GM12891 (cell line): ENCODE measurements at places on chromosomes 3 and 15.

DNA sequence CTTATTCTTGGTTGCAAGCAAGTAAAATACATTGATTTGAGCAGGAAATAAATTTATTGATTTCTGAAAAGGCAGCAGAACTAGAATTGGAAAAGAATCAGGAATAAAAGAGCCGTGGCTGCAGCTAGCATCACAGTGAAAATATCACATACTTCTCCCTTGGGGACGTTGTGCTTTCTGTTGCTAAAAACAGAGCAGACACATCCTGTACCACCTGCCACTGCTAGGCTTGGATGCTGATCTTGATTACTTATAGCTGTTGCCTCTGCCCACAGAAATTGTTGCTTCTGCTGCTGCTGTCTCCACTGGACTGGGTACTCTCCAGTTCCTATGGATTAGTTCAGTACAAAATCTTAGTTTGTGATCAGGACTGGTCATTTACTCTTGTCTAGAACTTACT lies 283.8 kb downstream of the C3orf38 start:
- peak; percentile 7 for DNase-seq

- no peak for DNase-seq
Observed at GRCh38 chr15:40088929-40089755, 19.5 kb downstream of the BMF start.

GRCh38 chr3:59401924-59402323 lies 352.1 kb upstream of the CFAP20DC start:
- no peak for DNase-seq

- no peak for DNase-seq
Observed at GRCh38 chr3:157045238-157045850, 114.6 kb downstream of the CCNL1 start.

DNA sequence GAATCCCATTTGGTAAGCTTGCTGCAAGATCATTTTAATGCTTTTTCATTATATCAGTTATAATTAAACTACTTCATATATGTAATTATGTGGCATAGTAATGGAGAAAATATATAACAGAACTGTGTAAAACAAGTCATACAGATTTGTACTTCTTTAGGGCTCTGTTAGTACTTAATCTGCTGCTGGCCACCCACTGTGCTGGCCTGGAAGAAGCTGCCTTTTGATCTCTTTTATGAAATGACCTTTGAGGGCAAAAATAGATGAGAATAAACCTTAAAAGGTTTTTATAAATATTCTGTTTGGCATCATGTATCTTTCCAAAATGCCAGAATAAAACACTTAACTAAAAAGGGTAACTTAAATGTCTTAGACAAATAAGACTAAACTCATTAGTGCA lies 262.9 kb downstream of the ZIC1 start:
- DNase-seq = no peak

GRCh38 chr15:95624616-95625361 lies 705.7 kb upstream of the NR2F2 start:
- no peak for DNase-seq

GRCh38 chr3:133459400-133459799 lies 59.5 kb downstream of the BFSP2 start:
- DNase-seq = no peak

DNA sequence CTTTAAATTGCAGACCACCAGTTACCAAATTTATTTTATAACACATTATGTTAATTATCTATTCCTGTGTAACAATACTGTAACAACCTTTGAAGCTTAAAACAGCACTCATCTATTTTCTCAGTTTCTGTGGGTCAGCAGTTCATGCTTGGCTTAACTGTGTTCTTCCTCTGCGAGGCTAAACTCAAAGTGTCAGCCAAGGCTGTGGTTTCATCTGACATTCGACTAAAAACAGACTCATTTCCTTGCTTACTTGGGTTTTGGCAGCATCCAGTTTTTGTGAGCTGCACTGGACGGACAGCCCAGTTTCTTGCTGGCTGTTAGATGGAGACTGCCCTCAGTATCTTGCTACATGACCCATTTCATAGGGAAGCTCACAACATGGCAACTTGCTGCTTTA lies 247.3 kb upstream of the KCNH8 start:
- DNase-seq = no peak

DNA sequence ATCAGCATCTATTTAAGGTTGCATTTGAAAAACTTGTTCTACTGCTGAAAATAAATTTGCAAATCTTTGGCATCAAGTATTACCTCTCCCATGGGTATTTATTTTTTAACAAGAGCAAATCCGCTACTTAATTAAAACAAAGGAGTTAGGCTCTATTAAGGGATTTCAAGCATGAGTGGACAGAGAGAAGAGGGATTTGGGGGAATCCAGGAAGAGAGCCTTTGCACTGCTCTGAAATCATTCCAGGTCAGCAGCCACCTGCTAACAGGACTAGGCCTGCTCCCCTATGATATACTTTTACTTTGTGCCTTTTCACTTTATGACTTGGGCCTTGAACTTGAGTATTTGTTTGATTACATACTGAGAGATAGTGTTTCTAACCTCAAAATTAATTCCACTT lies 57.1 kb downstream of the IQCH start:
- DNase-seq = no peak

DNA sequence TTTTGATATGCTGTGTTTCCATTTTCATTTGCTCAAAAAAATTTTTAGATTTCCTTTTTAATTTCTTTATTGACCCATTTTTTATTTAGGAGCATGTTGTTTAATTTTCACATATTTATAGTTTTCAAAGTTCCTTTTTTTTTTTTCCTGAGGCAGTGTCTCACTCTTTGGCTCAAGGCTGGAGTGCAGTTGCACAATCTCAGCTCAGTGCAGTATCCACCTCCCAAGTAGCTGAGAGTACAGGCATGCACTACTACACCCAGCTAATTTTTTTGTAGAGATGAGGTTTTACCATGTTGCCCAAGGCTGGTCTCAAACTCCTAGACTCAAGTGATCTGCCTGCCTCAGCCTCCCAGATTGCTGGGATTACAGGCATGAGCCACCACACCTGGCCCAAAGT lies 36.2 kb downstream of the PFN2 start:
- no peak for DNase-seq

- DNase-seq = no peak
Observed at GRCh38 chr15:90436952-90437351, 48.9 kb downstream of the IQGAP1 start.

- DNase-seq = no peak
Observed at GRCh38 chr3:38755130-38755529, 60.9 kb downstream of the SCN10A start.

DNA sequence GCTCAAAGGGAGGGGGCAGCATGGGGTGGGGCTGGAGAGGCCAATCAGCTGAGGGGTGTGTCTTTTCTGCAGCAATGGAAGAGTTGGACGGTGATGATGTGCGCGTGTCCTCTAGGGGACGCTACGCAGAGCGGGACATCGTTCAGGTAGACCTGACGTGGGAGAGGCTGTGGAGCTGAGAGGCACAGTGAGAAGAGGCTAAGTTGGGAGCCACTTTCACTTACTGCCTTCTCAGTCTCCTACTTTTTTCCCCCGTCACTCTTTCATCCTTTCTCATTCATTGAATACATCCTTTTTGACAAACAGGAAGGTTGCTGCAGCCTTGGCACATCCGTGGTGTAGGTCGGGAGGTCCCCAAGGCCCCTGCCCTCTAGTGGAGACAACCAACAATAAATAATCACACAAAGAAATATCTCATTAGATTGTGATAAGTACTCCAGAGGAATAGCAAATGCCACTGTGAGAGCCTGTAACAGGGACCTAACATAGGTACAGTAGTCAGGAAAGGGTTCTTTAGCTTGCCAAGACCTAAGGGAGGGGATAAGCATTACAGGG lies 4.4 kb upstream of the BRPF1 start:
- DNase-seq = no peak

GRCh38 chr3:63872135-63872924 lies 8.7 kb downstream of the ATXN7 start:
- no peak for DNase-seq

- DNase-seq = no peak
Observed at GRCh38 chr3:34024447-34025240, 226.2 kb downstream of the PDCD6IP start.

GRCh38 chr3:139838269-139838957 lies 96.6 kb upstream of the CLSTN2 start:
- no peak for DNase-seq

DNA sequence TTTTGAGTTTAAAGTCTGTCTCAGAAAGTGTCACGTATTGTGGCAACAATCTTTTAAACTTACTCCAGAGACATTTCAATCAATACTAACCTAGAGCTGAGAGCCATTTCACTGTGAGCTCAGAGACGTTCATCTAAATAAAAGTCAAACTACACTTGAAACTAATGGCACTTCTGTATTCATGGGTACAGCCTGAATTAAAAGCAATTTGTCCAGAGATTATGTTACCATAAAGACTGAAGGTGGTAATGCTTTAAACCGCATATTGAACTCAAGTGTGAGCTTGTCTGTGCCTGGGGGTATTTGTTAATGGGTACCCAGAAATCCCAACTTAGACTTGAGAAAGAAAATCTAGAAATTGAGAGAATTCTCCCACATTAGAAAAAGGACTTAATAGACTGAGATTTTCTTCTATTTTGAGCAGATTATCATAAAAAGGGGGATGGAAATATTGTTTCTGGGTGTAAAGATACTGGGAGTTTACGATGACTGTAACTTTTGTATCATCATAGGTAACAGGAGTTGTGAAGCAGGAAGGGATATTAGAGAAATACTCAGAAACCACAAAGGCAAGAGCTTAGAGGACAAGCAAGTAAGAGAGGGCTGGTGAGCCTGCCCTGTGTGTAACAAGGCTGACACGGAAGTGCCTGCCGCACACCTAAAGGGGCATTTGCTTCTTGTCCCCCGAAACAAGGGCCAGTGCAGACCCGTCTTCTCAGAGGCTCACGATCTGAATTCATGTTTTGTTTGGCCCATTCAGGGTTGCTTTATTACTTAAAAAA lies 36.9 kb downstream of the LRIG1 start:
- DNase-seq = no peak

DNA sequence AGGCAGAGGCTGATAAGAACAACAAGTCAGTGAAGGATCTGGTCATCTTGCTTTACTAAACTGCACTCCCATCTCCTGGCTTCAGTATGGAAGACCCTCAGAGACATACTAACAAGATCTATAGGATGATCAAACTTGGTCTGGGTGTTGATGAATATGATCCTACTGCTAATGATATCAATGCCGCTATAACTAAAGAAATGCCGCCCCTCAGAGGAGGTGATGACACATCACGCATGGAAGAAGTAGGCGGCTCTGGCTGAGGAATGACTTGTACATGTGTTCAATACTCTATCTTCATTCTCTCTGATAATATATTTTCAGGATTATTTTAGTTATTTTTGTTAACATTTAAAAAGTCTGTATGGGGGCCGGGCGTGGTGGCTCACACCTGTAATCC lies 17.5 kb upstream of the EIF2B5 start:
- DNase-seq = no peak

- no peak for DNase-seq
Observed at GRCh38 chr3:112582244-112582874, 20.5 kb downstream of the SLC35A5 start.

- no peak for DNase-seq
Observed at GRCh38 chr3:9715136-9715535, 11.5 kb downstream of the CPNE9 start.

- DNase-seq = no peak
Observed at GRCh38 chr3:141686466-141687291, 51.4 kb upstream of the RNF7 start.

DNA sequence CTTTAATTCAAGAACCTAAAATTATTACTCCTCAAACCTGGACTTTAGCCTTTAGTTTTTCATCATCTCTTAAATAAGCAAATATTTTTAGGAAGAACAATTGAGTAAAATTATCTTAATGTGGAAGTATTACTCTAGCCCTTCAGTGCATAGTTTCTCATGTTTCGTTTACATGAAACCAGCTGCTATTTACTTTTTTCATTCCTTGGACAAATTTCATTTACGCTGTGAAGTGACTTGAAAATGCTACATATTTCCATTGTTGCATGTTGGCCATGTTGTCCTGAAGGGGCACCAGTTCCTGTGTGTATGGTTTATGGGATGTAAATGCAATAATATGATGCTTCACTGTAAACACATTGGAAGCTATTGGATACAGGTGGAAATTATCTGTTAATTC lies 49.9 kb downstream of the SLC25A26 start:
- DNase-seq = no peak

DNA sequence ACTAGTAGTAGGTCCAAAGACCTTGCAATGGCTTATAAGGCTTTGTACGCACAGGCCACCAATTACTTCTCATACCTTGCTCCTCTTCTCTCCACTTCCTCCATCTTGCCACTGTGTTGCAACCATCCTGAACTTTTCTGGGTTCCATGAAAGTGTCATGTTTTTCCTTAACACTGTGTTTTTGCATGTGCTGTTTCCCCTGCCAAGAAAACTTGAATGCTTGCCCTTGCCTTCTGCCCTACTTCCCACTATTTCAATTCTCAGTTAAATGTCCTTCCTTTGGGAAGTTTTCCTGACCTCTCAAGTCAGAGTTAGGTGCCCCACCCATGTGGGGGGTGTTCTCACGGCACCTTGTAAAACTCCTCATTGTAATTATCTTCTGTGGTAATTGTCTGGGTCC lies 182.8 kb downstream of the THRB start:
- no peak for DNase-seq

GRCh38 chr15:86481720-86482119 lies 402.0 kb downstream of the AGBL1 start:
- DNase-seq = no peak

DNA sequence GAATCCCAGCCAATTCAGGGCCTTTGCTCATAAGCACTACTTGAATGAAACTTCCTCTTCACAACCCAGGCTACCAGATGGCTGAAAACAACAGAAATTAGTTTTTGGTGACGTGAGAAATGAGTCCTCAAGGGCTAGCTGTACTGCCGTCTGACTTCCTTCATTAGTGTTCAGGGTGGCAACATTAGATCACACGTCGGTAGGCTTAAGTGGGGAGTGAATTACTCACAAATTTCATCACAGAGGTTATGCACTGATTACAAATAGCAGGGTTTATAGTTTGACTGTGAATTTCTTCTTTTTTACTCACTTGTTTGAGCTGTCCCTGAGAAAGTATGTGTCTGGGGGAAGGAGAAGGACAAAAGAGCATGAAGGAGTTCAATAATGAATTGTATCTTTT lies 397.2 kb downstream of the GAP43 start:
- no peak for DNase-seq

GRCh38 chr3:42819351-42819965 lies 10.2 kb downstream of the ACKR2 start:
- no peak for DNase-seq

DNA sequence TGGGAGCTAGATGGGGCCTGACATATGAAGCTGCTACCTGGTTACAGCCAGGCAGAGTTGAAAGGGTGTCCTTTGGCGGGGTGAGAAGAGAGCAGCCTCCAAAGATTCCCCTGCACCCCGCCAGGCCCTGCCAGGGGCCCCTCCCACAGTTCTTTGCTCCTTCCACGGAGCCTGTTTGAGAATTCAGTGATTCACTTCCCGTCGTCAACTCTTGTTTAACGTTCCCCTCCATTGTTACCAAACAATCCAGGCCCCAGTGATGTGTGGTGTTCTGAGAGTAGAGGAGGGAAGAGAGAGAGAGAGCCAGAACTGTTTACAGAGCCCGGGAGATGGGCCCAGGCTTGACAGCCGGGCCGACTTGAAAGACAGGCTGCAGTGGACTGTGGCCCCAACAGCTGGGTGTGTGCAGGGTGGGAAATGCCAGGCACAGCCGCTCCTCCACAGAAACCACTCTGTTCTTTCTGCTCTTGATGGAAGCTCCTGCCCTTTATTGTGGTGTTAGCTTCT lies 81.5 kb downstream of the SMAD3 start:
- DNase-seq = no peak
